ENCODE measurements at places on chromosomes 2 and 18. TPM values are rescaled to one million over a fixed set of nuclear protein-coding genes. Genes with fewer than 3 reads are reported as not detected.

Gene LOXL3
- total RNA-seq: 2.0 TPM

Gene CPS1
- 30.4 TPM for total RNA-seq

Gene CRYGC
- total RNA-seq: not detected

Gene CHRNA1
- 1.1 TPM for total RNA-seq

GRCh38 chr2:144490017-144490416 is 29.9 kb downstream of the ZEB2 start:
- DNase-seq: no peak
